ENCODE measurements at places on chromosomes 7 and 10. TPM values are rescaled to one million over a fixed set of nuclear protein-coding genes. Genes with fewer than 3 reads are reported as not detected.

- no peak for DNase-seq
Measured at GRCh38 chr7:73832806-73833205, 2.0 kb downstream of the CLDN4 start.

DNA sequence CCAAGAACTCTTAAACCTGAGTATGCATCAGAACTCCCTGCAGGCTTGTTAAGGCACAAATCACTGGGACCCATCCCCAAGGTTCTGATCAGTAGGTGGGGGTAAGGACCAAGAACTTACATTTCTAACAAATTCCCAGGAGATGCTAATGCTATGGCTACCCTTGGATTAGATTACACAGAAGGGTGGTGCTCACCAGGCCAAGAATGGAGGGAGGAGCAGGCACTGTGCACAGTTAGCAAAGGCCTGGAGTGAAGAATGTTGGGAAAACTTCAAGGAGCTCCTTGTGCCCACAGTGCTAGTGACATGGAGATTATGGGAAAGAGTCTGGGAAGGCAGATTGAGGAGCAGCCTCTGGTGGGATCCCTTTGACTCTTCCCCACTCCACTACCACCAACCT is 1.9 kb downstream of the PRSS2 start:
- no peak for DNase-seq

The ECHS1 gene
- total RNA-seq, result 64.1 TPM

The GDF2 gene
- total RNA-seq, result not detected

DNA sequence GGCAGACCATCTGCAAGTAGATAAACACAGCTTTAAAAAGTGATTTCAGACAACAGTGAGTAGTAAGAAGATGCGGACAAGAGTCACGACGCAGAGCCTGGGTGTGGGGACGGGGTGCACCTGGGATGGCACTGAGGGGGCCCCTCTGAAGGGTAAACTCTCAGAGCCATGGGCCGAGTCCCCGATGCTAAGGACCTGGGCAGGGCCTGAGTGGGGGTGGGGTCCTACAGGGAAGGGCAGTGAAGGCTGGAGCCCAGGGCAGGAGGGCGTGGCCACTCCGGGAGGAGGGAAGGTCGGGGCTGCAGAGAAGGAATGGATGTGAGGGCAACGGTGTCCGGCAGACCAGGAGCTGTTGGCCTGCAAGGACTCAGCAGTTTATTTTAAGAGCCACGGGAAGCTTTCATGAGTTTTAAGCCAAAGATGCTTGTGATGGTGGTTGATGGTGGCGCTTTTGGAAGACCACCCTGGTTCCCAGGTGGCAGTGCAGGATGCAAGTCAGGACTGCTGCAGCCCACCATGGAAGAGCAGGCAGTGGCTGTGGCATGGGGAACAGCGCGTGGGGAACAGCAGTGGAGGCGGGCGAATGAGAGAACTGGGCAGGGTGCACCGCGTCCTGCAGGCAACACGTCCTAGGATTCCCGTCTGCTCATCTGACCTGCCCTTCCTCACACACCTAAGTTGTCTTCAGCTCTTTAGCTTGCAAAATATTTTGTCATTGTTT is 296.8 kb downstream of the DNAJB6 start:
- peak; percentile 35 for DNase-seq

DNA sequence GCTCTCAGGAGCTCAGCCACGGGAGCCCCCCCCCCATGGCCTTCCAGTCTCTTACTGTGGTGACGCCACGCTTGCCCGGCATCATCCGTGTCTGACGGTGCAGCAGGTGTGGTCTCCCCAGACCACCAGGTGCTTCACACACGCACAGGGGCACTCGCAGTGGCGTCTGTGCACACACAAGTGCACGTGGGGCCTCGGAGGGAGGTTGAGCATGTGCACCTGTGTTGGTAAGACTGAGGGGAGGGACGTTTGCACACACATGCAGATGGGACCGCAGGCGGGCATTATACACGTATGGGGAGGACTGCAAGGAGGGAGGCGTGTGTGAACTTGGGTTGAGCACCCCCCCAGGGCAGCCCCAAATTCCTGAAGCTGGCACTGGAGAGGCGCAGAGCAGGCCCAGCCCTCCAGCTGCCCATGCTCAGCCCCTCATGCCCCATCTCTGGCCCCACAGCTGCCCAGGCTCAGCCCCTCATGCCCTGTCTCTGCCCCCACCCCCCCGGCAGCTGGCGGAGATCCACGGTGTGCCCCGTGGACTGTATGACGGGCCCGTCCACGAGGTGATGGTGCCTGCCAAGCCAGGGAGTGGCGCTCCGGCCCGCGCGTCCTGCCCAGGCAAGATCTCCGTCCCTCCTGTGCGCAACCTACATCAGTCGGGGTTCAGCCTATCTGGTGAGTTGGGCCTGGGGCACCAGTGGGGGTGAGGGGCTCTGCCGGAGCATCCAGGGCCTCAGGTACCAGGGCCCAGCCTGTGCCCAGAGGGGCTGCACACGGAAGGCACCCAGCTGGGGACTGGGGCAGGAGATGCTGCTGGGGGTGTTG is 16.7 kb downstream of the DPYSL4 start:
- DNase-seq, result no peak

- DNase-seq, result no peak
Measured at GRCh38 chr7:135993950-135994349, 16.8 kb upstream of the MTPN start.

DNA sequence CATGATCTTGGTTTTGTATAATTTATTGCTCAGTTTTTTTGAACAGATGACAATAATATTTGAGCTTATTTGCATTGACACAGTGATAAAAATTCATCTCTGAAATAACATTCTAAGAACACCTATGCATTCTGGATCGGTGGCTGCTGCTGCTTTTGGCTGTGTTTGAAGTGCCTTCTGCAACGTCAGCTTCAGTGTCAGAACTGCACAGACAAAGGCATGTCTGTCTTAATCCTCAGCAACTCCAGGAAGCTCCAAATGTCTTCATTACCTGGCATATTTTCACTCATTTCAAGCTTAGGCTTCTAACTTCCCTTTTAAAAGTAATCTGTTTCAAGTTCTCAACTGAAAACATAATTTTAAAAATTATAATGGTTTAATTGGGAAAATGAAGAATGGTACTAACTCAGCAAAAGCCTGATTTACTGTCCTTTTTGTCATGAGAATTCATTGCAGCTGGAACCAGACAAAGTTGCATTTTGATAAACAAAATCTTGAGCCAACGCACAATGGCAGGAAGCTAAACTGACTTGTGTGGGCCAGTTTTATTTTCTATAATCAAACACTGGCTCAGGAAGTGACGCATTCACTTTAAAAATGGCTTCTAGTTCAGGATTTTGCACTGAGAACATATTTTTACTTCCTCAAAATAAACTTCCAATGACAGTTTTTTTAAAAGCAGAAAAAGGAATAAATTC is 38.7 kb downstream of the NPS start:
- DNase-seq, result no peak

DNA sequence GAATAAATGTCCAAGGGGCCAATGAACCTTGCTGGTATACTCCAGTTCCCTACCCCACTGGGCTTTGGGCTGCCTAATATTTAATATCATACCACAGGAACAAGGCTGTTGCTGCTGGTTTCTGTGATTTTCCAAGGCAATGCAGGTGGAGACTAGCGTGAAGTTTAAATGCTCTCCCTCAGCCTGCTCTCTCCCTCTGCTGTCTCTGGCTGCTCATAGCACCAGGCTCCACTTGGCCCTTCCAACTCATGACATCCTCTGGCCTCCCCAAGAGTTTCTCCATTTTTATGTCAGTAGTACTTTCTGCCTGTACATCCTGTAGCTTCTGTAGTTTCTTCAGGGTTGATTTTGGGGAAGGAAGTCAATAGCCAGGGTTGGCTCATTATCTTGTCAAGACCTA is 103.5 kb downstream of the LHFPL3 start:
- no peak for DNase-seq

All from sciatic nerve (tissue), 2 donors.